ENCODE measurements at places on chromosomes 7 and 10.

DNA sequence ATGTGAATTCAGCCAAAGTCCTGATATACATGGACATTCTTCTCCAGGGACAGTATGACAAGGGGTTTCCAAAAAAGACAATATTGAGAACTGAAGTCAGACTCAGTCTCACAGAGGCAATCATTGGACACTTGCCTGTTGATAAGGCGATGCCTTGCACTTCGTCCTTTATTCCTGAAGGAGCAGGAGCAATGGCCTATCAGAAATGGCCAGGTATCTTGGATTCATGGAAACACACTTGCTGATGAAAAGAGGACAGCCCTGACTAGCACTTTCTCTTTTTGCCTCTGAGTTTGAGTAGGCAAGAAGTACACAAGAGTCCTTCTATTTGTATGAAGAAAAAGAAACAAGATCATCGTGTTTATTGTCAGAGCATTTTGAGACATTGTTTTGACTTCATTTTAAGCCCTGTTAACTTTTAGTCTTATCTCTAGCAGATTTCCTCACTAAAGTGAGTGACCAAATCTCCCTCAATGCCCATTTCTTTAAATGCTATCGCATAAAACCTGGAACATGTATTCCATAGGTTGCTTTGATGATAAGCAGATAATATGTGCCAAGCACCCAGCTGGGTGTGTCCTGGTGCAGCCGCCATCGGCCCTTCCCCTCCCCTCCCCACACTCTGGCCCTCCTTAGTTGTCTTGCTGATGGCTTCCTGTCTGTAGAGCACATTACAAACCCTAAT, 26.6 kb downstream of the ST8SIA6 start:
- peak; percentile 80 for DNase-seq

- no peak for DNase-seq
Measured at GRCh38 chr7:112556633-112557032, 75.8 kb downstream of the LSMEM1 start.

- no peak for DNase-seq
Measured at GRCh38 chr7:30005464-30005863, 15.9 kb upstream of the SCRN1 start.

- DNase-seq: no peak
Measured at GRCh38 chr7:155919391-155920067, 107.3 kb upstream of the SHH start.

- no peak for DNase-seq
Measured at GRCh38 chr10:59236064-59236697, 59.7 kb downstream of the PHYHIPL start.

DNA sequence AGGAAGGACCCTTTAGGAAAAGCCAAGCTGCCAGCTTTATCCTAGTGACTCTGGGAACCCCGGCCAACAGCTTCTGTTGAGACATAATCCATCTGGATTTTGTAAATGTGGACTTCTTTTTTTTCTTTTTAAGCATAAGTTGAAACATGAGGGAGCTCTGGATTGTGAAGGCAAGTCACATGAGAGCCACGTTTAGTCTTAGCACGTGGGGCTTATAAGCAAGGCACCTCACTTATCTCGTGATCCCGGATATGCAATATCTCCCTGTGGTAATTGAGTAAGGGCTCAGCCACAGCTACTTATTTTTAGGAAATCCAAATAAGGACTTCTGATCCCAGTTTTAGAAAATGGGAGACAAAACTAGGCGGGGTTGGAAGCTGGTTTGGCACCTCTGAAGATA, 111.2 kb upstream of the PTN start:
- no peak for DNase-seq

DNA sequence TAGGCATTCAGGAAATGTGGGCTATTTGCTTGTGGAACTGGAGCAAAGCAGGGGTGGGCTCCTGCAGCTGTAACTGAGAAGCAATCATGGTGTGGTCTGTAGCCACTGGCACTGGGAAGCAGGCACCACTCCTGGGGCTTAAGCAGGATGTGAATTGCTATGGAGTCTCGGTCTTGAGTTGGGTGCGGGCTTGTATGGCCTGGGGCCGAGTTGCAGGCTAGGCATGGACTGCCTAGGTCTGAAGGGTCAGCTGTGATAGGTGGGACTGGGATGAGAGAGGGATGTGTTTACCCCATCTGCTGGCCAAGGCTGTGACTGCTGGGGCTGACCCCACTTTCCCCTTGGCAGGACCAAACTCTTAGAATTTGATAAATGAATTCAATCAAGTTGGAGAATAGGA, 43.0 kb downstream of the ADCY1 start:
- DNase-seq: no peak

GRCh38 chr7:36784991-36785940, 61.0 kb upstream of the AOAH start:
- peak; percentile 41 for DNase-seq

- DNase-seq: no peak
Measured at GRCh38 chr10:129771991-129772431, 192.1 kb downstream of the EBF3 start.

DNA sequence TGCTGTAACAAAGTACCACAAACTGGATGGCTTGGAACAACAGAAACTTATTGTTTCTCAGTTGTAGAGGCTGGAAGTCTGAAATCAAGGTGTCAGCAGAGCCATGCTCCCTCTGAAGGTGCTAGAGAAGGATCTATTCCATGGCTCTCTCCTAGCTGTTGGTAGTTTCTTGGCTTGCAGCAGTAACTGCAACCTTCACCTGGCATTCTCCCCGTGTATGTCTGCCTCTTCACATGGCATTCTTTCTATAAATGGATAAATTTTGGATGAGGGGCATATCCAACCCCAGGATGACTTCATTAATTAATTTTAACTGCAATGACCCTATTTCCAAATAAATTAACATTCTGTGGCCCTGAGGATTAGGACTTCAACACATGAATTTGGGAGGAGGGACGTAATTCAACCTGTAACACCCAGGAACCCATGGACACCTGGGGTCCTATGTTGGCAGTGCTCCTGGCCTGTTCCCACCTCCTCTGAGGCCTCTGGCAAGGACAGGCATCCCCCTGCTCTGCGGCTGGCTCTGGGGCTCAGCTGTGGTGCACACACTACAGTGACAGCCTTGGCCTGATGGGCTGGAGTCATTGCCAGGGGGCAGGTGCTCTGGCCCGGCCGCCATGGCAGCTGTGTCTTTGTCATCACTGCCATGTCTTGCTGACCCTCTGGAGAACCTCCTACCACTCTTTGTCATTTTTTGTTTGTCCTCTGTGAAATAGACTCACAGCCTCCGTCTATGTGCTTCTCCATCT, 30.8 kb downstream of the LSMEM1 start:
- DNase-seq: no peak

GRCh38 chr7:27942711-27943110, 202.7 kb downstream of the TAX1BP1 start:
- no peak for DNase-seq

DNA sequence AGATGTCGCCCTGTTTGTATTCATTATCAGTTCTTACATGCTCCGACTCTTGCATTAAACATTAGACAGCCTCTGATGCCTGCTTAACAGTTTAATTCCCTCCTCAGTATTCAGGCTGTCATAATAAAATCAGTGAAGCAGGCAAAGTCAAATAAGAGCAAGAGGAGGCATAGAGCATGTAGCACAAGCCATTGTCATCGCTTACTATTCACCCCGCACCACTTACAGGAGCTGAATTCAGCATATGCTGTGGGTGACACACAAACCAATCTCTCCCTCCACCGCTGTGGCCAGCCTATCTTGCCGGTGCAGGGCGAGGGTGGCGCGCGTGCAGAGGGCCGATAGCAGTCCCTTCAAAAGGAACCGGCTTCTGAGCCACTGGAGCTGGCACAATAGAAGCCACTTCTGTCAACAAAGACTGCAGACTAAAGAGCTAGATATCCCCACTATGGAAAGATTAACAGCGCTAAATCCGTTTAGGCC, 433.2 kb upstream of the MGMT start:
- peak; percentile 95 for DNase-seq

DNA sequence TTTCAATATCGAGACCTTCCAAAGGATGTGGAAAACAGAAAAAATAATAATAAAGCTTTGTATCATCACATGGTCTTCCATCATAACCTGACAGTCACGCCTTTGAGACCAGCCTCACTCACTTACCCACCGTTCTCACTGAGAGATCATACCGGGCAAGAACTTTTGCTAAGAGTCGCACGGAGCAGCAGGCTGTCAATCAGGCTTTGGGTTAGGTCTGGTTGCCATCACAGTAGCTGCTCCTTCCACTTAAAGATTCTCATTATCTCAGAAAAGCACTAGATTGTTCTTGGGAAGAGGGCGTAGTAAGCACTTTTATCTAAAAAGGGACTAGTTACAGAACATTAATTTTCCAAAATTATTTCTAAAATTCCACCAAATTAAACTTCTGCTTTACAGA, 2.0 kb downstream of the RELN start:
- DNase-seq: no peak

DNA sequence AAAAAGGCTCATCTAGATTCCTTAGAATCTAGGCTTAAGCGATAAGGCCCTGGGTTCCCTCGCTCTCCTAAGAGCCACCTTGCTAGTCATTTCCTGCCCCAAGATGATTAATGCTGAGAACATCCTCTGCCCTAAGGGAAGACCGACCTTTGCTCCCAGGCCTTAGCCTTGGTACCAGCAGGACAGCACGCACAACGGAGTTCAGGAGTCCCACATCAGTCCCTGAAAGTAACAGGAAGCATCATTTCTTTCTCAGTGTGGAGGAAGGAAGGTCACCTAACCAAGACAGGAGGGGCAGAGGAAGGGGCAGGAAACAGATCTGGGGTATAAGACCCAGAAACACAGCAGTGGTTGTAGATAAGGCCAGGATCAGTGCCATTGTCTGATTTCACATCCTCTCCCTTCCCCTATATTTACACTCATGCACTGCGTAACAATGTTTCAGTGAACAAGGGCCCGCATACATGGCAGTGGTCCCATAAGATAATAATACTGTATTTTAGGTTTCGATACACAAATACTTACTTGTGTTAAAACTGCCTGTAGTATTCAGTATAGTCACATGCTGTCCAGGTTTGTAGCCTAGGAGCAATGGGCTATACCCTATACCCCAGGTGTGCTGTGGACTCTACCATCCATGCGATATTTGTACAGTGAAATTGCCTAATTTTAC, 8.1 kb upstream of the FAM107B start:
- DNase-seq: peak; percentile 17

DNA sequence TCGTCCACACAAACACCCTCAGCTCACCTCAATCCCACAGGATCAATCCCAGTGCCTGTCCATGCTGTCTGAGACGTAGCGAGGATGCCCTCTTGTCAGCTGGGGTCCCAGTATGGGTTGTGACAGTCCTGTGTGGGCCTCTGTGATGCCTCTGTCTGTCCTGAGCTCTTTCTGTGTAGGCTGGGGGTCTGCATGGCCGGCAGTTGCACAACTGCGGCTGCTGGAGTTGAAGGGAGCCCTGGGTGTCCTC, 12.4 kb downstream of the ANTXRL start:
- no peak for DNase-seq

DNA sequence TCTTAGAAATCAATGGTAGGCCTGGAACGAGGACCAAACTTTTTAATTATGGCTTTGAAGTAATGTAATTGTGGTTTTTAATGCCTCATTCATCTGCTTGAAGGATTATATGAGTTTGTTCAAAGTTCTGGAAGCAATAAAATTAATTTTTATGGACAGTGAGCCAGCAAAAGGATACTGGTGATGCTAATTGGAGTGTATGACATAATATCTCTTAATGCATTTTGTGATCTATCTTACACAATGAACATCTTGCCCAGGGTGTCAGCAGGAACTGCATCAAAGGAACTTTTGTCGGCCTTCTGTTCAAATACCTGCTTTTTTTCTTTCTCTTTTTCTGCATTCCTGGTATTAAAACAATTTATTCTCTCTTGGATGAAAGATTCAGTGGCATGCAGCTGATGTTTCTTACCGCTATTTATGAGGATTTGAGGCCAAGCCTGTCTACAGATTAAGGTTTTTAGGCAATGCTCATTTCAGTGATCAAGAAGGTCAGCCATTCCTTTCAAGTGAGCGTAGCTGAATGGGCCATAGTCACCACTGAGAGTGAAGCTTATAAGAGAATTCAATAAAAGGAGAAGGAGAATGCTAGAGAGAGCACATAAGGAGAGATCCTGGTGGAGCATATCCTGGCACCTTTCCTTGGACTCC, 974.8 kb downstream of the SORCS3 start:
- DNase-seq: no peak

DNA sequence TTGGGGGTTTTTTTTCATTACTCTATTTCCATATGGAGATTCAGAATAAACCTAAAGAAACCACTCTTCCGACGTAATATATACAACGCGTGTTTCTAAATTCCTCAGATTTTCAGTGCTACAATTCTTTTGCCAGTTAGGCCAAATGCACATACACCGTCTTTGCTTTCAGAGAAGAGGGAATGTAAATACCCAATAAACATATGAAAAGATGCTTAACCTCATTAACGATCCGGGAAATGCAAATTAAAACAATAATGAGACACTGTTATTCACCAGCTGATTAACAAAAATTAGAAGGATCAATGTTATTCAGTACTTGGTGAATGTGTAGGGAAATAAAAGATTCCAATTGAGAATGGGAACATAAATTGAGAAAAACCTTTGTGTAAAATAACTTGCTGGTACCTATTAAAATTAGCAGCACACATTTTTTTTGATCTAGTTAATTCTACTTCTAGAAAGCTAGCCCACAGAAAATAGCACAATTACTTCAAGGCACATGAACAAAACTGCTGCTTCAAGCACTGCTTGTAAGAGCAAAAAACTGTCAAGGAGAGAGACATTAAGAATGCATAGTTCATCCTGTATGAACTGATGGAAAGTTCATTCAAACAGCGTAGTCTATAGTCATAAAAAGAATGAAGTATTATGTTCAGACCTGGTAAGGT, 56.7 kb downstream of the FGFR2 start:
- no peak for DNase-seq

DNA sequence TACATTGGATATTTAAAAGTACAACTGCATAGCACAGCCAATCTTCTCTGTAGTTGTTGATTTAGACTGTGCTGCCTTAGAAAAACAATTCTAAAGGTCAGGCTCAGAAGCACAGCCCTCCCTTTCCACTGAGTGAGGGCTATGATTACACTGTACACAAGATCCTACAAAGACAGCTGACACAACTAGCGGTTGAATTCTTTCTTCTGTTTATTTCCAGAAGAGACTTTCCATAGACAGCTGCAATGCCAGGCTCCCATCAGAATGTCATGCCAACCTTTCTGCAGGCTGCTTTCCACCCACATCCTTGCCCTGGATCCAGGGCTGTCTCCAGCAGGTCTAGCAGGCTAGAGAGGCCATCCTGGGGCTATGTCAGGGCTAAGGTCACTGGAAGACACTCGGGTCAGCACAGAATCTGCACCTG, 39.3 kb downstream of the FAM13C start:
- no peak for DNase-seq

GRCh38 chr7:4191525-4191924, 490.6 kb upstream of the FOXK1 start:
- no peak for DNase-seq

DNA sequence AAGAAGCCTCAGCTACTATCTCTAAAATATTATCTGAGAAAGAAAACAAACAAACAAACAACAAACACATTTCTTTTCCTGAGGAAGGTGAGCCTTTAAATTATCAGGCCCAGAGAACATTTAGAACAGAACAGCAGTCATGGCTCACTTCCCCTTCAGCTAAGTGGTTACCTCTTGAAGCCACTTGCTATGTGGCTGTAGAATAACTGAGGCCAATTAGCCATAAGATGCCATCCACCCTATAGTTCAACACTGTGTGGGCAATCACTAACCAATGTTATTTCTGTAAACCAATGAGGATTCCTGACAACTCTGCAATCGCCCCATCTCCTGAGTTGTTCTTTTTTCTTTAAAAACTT, 3.7 kb upstream of the UPP1 start:
- DNase-seq: no peak

GRCh38 chr7:151461096-151461941, 21.4 kb upstream of the CRYGN start:
- DNase-seq: no peak

- no peak for DNase-seq
Measured at GRCh38 chr7:30403477-30403876, 75.1 kb downstream of the NOD1 start.

Measured in hematopoietic multipotent progenitor cell treated with erythropoietin and hydrocortisone succinate and interleukin-3 and kit ligand, for 6 days (in vitro differentiated cells).